ENCODE measurements at places on chromosomes 2 and 18.

DNA sequence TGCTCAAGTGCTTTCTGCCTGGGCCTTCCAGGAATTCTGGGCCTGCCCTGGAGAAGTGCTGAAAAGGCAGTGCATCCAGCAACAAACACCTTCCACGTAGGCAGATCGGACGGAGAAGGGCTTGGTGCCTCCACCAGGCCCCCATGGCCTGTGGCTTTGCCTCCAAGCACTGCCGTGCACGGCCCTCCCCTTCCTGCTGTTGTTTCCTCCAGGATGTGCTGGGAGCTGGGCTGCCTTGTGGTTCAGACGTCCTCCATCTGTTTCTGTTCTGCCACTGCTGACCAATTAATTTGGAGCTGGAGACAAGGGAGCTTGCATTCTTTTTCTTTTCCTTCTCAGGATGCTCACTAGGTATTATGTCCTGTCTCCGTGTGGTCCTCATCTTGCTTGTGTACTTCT is 197.0 kb downstream of the HRH4 start:
- no peak for DNase-seq

GRCh38 chr2:18980104-18980785 is 378.2 kb downstream of the OSR1 start:
- DNase-seq, result no peak

DNA sequence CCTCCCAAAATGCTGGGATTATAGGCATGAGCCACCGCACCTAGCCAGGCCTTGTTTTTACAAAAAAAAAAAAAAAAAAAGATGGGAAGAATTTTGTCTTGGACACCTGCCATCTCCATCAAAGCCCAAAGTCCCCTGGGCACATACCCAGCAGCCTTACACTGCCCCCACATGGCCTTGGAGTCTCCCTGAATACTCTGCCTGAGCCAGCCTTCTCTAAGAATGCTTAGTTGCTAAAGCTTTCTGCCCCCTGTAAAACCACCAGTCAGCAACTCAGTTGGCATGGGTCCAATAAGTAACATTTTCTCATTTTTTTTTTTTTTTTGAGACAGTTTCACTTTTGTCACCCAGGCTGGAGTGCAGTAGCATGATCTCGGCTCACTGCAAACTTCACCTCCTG is 40.6 kb downstream of the SPC25 start:
- peak; percentile 24 for DNase-seq

GRCh38 chr2:110820128-110820527 is 87.8 kb downstream of the ACOXL start:
- no peak for DNase-seq

- DNase-seq, result peak; percentile 57
Observed at GRCh38 chr2:138071720-138072719, 107.7 kb downstream of the HNMT start.

DNA sequence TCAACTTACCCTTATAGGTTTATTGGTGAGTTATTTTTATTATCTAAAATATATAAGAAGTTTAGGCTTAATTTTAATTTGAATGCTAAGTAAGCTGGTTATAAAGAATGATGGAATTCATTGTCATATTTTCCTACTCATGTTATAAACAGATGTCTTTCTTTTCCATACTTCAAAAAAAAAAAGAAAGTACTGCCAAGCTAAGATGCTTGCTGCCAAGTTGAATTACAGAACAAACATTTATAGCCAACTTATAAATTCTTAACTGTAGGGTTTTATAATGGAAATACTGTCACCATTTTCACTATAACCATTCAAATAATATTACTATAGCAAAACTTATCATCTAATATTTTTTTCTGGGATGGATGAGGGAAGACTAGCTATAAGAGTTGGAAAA is 676.0 kb downstream of the NRXN1 start:
- DNase-seq, result no peak

DNA sequence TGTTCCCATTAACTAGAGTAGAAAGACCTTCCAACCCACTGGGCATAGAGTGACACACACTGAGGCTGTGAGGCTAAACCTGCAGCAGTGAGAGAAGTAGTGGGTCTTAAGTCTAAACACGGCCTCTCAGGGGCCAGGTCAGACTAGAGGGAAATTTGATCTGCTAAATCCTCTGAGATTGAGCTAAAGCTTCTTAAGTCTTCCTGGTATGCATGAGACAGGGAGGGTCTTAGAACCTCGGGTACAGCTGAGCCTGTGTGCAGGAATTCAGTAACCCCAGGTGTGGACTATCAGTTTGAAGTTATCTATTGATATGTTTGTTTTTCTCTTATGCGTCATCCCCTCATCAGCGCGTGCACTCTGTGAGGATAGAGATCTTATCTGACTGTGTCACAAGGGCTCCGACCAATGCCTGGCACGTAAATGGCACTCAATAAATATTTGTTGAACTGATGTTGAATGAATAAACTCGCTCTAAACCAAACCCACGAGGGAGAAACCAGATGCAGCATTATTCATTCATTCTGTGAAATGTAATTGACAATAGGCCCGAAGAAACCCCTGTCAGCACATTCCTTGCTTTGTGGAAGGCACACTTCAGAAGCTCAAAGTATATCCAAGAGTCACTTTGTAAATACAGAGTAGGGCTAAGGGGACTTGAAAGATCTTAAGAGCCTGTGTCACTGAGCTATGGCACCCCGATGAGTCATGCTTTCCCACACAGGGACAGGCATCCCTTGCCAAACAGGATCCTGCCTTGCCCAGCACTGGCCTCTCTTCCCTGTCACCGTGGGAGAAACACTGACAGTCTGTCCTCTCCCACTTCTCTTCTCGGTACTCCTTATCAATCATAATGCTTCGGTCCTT is 21.7 kb upstream of the RAB10 start:
- no peak for DNase-seq

GRCh38 chr2:53467467-53468180 is 300.0 kb upstream of the CHAC2 start:
- no peak for DNase-seq

DNA sequence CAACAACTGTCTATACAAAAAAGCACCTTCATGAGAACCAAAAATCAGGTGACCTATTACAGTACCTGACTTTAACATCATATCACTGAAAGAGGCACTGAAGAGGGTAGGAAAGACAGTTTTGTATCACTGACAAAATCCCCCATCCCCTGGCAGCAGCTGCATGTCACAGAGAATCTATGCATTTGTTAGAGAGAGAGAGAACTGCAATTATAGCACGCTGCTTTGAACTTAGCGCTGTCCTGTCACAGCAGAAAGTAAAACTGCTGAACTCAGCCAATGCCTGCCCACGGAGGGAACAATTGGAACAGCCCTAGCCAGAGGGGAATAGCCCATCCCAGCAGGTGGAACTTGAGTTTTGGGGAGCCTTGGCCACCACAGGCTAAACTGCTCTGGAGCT is 75.1 kb upstream of the NOL4 start:
- DNase-seq, result no peak

GRCh38 chr2:32358111-32358482 is 1.3 kb downstream of the BIRC6 start:
- DNase-seq, result no peak

DNA sequence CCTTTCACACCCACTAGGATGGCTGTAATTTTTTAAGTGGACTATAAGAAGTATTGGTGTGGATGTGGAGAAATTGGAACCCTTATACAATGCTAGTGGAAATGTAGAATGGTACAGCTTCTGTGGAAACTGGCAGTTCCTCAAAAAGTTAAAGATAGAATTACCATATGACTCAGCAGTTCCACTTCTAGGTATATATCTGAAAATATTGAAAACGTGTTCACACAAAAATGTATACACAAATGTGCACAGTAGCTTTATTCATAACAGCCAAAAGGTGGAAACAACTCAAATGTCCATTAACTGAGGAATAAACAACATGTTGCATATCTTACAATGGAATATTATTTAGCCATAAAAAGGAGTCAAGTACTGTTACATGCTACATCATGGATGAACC is 17.7 kb downstream of the TANK start:
- no peak for DNase-seq

DNA sequence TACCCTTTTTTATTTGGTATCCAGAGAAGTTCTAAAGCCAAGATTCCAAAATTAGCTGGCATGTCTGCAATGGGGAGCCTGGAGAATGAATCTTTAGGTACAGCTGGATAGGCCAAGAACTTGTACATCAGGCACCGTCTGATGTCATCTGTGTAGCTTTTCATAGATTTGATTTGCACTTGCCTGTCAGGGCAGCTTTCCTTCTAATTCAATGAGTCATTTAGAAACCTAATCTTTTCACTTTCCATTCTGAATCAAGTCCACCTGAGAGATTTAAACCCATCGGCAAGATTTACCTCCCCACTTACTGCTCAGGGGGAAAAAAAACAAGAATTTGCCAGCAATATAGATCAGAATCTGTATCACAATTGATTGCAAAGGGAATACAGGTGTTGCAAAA is 60.9 kb upstream of the ACAA2 start:
- no peak for DNase-seq

DNA sequence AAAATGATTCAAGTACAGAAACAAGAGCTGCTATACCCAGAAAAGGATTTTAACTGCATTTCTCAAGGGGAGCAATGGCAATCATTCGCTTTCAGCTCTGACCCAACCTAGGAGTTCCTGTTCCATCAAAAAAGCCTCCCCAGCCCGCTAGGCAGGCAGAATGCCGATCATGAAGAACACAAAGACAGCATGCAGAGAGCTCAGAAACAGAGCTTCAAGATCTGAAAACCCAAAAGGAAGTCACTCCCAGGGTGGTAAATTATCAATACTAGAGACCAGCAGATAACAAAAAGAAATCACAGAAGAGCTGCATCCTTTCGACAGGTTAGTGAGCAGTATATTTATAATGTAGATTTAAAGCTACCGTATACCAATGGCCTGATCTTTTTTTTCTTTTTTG is 84.8 kb upstream of the CRIM1 start:
- no peak for DNase-seq

- DNase-seq, result no peak
Observed at GRCh38 chr2:202373490-202373889, 2.6 kb upstream of the BMPR2 start.

DNA sequence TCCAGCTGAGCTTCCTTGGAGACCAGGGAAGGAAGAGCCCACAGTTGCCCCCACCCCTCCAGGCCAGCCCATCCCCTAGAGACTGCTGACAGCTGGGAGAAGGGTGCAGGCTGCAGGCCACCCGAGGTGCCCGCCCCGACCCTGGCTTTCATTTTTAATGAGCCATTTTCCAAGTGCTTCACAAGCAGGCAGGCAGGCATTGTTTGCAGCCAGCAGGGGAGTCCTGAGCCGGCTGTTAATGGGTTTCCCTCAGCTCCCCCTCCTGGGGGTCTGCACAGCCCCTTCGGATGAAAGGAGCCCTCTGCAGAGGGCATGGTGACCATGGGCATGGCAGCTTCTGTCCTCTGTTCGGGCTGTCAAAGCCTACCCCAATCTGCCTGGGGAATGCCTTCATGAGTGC is 94.5 kb downstream of the ZBTB7C start:
- peak; percentile 68 for DNase-seq

DNA sequence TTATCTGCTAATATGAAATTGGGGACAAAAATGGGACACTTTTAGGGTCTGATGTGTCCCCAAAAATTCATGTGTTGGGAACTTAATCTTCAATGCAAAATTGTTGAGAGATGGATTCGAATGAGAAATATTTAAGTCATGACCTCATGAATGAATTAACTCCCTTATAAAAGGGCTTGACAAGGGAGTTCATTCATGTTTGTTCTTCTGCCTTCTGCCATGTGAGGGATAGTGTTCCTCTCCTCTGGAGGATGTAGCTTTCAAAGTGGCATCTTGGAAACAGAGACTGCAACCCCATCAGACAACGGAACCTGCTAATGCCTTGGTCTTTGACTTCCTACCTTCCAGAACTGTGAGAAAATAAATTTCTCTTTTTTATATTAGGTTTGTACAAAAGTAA is 89.2 kb upstream of the LINC00305 start:
- DNase-seq, result no peak

GRCh38 chr2:134218930-134219658 is 34.8 kb upstream of the MGAT5 start:
- no peak for DNase-seq

DNA sequence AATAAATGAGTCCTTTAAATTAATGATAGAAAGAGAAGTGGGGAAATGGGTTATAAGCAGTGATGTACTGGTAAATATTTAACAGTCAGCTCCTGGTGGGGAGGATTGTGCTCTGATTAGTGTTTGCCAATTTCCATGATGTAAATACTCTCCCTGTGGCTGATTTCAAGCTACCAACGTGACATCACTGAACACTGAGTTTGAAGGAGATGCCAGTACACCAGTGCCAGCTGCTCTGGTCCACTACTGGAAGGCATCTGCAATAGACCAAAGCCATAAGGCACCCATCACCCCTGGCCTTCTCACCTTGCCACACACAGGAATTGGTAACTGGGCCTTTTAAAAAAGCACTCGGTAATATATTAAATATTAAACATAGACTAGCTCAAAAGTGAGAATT is 77.7 kb downstream of the TGOLN2 start:
- no peak for DNase-seq

DNA sequence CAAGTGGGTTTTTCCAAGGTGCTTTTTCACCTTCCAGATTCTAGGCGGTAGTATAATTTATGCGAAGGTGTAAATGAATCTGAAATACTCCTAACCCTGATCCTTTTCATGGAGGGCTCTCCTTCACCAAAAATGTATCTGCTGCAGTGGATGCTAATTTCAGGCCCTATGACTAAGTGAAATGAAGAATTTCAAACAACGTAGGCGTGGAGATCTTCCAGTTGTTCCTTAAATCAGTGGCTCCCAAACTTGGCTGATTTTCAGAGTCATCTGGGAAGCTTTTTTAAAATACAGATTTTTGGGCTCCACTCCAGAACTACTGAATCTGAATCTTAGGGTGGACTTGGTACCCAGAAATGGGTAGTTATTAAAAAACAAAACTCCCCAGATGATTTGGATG is 5.5 kb downstream of the GCKR start:
- DNase-seq, result no peak

- no peak for DNase-seq
Observed at GRCh38 chr18:62321201-62321600, 3.9 kb upstream of the TNFRSF11A start.

- no peak for DNase-seq
Observed at GRCh38 chr18:46040033-46040746, 31.9 kb downstream of the PSTPIP2 start.

- no peak for DNase-seq
Observed at GRCh38 chr2:98598781-98599428, 9.4 kb downstream of the COA5 start.

GRCh38 chr2:47655563-47655880 is 127.4 kb upstream of the MSH6 start:
- DNase-seq, result no peak

All from NCI-H1105 (cell line).